Hypothalamus (tissue), 51 donors: ENCODE measurements at places on chromosomes 2 and 18.

DNA sequence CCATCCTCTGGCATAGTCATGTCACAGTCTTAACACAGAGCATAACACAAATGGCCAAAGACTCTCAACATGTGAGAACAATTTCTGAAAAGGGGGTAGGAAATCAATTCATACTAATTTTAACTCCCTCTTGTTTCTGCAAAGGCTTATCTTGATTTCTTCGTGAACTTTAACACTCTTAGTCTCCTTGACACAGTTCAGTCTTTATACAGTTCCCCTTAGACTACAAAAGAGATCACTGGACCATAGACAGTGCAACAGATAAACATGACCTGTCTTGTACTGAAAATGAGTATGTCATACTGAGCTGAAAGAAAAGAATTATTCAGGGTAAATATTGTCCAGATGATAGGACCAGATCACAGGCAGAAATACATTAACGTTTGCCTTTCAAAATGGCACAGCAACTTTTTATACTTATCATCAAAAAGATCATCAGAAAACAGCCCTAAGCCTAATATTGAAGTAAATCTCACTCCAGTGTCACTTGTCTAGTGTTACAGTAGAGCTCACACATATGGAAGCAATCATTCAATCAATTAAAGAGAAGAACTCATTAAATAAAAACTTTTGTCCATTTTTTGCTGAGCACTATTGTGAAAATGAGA, 56.4 kb upstream of the VRK2 start:
- DNase-seq: no peak

- DNase-seq: no peak
These were observed 304.7 kb downstream of the PTPRM start for GRCh38 chr18:7871560-7872456.

- DNase-seq: no peak
These were observed 100.7 kb downstream of the MYO5B start for GRCh38 chr18:50094221-50094773.

DNA sequence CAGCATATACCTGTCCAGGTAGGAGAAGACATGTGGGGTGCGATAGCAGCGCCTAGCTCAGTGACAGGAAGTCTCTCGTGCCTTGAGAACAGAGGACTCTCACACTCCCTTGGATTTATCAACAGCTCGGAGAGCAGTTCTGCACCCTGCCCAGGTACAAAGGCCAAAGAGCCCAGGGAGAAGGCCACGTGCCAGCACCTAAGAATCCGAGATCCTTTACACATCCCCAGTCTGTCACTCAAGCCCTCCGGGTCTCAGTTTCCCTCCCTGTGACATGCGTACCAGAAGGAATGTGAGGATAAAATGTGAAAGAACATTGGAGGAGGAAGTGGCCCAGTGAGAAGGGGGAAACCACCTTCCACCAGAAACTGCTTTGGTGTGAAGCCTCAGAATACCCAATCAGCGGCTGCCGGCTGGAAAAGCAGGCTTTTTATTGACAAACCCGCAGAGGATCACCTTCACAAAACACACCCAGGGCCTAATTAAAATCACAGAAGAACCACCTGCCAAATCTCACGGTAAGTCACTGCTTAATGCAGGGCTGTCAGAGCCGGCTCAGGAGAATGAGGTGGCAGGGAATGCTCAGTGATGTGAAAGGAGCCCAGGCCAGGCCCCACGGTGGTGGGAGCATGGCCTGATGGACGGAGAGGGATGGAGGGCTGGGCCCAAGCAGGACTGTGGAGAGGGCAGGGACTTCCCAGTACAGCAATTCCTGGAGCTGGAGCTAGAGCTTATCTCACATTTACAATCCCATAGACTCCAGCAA, 66.3 kb downstream of the MYO5B start:
- DNase-seq: no peak

GRCh38 chr18:79455261-79455660, 59.5 kb downstream of the NFATC1 start:
- no peak for DNase-seq

GRCh38 chr18:79611040-79611681, 68.4 kb upstream of the CTDP1 start:
- DNase-seq: no peak

DNA sequence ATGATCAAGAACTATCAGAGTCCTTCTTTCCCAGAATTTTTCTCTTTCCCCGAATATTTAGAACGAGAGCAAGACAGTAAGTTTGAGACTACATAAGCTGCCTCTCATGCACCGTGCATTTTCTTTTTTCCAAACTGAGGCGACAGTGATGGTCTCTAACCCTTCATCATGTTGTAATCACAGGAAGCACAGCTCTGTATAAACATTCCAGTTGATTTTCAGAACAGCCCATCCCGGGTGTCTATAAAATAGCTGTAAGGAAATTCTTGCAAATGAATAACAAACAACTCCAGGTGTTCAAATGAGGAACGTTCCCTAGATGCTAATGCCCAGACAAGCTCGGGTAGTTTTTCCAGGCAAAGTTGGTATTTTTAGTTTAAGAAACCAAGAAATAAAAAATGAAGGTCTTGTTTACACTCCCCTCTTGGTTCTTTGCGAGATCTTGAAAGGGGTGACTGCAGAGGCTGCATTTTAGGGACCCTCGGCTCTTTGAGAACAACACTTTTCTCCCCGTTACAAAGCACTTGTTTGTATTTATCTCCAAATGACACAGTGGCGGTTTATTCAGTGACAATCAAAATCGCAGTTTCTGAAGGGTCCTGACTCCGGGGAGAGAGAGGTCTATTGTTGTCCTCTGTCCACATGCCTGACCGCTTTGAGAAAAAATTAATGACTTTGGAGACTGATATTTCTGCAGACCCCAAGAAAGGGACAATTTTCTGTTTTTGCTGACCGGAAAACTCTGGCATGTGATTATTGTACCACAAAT, 101.1 kb upstream of the NCK2 start:
- no peak for DNase-seq

- no peak for DNase-seq
These were observed 149.7 kb downstream of the HNMT start for GRCh38 chr2:138113871-138114525.

DNA sequence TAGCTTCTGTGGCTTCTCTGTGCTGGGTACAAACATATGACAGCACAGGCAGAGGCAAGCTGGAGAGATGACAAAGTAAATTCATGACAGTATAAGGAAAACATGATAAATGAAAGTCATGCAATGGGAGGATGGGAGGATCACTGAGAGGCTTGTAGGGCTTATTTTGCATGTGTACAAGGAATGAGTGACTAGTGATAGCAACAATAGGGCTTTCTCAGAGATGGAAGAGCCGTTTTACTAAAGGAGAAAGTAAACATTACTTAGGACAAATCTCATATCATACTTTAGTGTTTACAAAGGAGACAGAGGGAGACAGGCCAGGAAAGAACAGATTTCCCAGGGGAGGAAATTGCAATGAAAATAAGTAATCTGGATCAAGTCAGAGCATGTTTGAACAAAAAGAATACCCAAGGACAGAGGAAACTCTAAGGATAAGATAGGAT, 82.5 kb upstream of the RBMS1 start:
- DNase-seq: no peak

- no peak for DNase-seq
These were observed 808.1 kb downstream of the DCC start for GRCh38 chr18:53148123-53148522.

GRCh38 chr2:11669454-11670291, at the start of gene NTSR2:
Gene NTSR2, minus strand, starts transcription at chr2:11670195. Its CDS starts 66 bp downstream, at chr2:11670129.
- peak; percentile 52 for DNase-seq

GRCh38 chr2:124382067-124382618, 357.1 kb downstream of the CNTNAP5 start:
- no peak for DNase-seq

DNA sequence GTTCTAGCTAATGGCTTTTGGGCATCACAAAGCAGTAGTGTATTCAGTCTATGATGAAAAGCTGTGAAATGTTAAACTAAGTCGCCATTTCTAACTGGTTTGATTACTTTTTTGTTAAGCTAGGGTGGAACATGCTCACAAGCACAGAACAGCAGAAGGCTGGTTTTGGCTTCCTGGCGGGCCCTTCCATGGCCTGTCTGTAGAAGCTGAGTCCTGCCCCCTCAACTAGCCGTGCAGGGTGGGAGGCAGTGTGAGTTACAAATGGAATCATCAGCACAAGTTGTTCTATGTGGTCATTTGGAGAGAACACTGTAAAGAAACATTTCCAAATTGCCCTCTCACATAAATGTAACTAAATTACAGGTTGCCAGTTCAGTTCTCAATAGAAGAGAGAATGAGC, 290.8 kb downstream of the ALPK2 start:
- DNase-seq: no peak

DNA sequence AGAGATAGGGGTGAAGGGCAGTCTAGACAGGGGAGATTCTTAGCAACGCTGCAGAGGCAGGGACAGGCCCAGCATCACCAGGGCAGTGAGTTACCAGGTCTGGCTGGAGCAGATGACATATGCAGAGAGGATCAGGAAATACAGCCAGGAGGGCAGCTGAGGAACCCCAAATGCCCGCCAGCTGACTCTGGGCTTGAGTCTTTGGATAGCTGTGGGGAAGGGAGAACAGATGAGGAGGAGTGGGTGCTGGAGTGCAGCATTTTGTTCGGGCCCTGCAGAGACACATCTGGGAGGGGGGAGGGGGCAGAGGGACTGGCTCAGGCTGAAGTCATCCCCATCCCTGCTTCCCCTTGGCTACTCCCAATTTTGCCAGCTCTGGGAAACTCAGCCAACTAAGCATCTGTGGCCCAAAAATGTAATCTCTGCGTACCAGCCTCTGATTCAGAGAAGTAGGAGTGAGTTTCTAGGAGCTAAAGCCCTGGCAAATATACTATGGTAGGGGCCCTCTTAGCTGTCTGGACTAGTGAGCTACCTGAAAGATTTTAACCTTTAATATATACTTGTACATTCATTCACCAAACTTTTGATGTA, 214.5 kb downstream of the ZBTB7C start:
- no peak for DNase-seq

DNA sequence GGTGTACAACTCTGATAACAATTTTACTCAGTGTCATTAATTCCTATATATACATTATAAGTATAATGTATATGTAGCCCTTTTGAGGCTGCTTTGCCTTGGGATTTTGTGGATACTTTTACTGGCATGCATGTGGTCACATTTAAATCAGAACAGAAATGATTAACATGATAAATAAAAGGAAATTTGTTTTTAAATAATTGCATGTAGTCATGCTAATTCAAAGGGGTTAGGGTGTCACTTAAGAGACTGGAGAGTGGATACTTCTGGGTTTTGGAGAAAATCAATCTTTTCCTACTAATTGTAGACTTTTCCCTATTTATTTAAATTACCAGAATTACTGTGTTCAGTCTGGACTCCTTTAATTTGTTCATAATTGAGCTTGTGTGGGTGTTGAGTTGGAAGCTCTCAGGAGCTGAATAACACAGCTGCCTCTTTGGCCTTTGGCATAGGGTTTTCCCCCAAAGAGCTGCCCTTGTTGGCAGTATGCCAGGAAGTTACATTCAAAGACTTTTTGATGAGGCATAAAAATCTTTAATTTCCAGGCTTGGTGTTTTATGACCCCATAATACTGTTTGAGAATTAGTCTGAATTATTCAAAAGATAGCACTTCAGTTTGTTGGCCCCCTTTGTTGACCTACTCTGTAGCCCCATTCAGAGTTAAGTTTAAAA, 484.7 kb upstream of the NRP2 start:
- DNase-seq: no peak

- no peak for DNase-seq
These were observed 54.7 kb downstream of the CMPK2 start for GRCh38 chr2:6810961-6811360.

GRCh38 chr2:173458991-173459780, 104.5 kb downstream of the CDCA7 start:
- no peak for DNase-seq

GRCh38 chr18:78396077-78396476, 583.5 kb upstream of the SALL3 start:
- DNase-seq: no peak

DNA sequence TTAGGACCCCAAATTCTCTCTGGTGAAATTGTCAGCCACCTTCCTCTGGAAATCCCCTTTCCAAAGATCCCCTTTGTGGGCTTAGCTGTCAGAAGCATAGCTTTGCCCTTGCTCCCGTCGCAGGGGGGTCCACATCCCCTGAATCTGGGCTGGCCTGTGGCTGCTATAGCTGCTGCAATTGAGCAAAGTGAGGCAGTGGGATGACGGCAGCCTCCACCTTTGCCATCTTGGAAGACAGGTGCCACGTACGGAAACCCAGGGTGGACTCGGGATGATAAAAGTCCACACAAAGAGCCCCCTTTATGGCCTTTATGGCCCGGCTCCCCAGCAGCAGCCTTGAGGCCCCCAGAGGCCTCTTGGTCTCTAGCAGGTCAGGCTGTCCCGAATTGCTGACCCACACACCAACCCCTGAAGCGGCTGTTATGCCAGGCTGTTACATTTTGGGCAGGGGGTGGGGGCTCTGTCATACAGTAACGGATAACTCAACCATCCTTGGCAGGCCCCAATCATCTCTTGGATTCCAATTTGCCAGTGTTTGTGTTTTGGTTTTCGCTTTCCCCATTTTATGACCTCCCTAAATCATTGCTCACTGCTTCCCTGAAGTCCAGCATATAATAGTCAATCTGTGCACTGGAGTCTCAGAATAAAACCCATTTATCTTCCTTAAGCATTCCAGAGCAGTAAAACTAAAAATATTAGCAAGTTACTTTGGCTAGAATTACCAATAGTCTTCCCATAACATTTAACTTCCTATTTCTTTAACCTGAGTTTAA, 33.2 kb upstream of the ID2 start:
- DNase-seq: no peak

- no peak for DNase-seq
These were observed 42.9 kb upstream of the TNFRSF11A start for GRCh38 chr18:62282188-62282629.

DNA sequence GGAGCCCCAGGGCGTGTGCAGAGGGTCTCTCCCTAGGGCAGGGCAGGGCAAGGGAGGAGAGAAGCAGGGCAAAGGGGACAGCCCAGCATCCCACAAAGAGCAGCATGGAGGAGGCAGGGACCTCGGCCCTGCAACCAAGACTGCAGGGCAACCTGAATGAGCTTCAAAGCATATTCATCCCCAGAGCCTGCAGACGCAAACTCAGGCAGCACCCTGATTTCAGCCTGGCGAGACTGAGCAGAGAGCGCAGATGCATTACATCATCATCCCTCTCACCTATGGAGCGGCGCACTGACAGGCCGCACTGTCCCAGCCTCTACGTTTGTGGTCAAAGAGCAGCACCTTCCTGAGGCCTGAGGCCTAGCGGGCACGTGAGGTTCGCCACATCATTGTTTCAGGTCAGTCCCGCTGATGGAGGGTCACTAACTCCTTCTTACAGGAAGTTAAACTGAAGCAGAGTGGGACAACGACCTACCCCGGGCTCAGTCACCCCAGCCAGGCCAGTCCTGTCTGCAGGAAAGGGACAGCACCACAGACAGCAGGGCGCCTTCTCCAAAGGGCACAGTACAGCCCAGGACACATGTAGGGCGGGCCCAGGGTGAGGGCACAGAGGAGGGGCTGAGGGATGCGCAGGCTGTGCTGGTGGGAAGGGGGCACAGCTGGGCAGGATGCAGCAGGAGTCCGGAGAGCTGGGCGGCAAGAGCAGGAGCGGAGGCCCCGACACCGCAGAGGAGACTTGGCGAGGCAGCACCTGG, 67.2 kb upstream of the RAB6C start:
- no peak for DNase-seq
